ENCODE measurements at places on chromosomes 1 and 21. TPM values are rescaled to one million over a fixed set of nuclear protein-coding genes. Genes with fewer than 3 reads are reported as not detected.

GRCh38 chr1:80170811-80171485 is 1164.4 kb upstream of the ADGRL4 start:
- no peak for DNase-seq

DNA sequence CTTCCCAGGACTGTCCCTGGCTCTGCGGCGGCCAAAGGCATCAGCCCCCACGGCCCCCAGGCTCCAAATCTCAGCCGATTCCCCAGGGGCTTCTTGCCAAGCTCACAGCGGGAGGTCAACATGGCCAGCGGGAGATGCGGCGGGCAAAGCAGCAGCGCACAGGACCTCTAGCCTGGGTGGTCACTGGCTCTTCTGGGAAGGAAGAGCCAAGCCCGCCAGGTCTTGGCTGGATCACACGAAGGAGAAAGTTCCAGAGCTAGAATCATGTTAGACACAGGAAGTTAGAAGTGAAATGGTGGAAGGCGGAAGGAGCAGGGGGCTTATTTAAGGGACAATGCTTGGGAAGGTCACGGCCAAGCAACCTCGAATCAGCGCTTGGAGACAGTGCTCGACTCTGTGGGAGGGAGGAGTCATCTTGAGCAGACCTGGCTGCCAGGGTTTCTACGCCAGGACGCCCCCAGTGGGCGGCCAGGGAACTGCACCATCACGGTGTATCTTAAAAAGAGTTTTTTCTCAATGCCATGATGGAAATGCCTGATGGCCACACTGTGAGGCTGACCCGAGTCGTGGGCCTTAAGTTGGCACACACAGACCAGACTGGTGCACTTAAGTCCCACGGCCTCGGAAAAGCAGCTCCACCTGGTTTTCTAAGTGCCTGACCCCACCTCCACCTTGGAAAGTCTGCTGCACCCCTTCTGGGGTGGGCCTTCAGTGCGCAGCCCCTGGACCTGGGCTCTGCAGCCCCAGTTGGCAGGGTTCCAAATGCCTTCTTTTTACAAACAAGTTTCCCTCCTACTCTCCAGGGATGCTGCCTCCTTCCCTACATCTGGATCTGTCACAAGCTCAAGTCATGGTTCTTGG is 29.3 kb downstream of the SLC66A1 start:
- DNase-seq = peak; percentile 33

- no peak for DNase-seq
Measured at GRCh38 chr1:9689011-9689706, 37.6 kb downstream of the PIK3CD start.

DNA sequence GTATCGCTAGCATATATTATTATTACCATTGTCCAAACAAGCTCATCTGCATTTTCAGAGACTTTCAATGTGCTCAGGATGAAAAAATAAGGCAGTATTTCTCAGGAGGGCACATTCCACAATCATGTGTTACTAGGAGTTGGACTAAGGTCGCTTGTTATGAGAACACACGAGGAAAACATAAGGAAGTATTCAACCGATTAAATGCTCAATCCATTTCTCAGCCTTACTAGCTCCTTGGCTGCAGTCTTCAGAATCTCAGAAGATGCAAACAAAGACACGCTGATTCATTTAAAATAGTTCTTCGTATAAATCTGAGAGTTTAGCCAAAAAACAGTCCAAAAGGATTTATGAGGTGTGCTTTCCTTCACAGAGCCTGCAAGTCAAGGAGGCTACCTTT is 82.0 kb upstream of the JAK1 start:
- no peak for DNase-seq

- no peak for DNase-seq
Measured at GRCh38 chr1:201585093-201585483, 46.2 kb downstream of the NAV1 start.

DNA sequence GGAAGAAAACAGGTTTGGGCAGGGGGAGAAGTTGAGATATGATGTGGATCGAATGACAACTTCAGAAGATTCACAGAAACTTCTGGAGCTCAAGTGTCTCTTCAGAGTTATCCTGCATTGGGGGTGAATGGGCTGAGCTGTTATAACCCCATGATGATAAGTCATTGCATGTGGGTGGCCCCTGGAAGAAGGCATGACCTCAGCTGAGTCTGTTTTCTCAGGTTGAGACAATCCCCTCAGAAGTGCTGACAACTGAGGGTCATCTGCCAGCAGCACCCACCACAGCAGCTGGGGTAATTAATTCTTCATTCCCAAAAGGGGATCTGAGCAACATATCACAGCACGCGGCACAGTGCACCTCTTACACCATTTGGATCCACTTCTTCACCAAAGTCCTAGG is 138.6 kb upstream of the CAMK1G start:
- no peak for DNase-seq

DNA sequence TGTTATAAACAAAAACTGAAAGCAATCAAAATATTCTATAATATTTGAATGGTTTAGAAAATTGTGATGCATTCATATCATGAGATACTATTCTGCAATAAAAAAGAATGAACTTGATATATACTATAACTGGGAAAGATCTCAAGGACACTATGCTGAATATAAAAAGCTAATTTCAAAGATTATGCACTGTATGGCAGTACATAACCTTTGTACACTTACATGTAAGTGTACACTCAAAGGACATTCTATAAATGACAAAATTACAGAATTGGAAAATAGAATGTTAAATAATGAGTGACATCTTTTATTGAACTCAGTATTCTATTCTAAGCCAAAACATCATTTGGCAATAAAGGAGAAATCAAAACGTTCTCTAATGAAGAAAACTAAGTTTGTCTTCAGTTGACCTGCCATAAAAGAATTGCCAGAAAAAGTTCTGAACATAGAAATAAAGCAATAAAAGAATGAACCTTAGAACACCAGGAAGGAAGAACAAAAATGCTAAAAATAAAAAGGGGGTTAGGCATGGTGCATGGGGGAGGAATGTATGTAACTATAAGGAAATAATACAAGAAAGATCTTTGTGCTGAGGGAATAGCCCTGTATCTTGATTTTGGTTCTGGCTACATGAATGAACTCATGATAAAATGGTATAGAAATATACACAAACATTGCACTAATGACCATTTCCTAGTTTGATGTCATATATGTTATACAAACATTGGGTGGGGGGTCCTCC is 519.7 kb downstream of the NEGR1 start:
- no peak for DNase-seq

GRCh38 chr1:59553371-59553770 is 256.5 kb downstream of the FGGY start:
- DNase-seq = no peak

- no peak for DNase-seq
Measured at GRCh38 chr1:166089804-166090203, 77.0 kb downstream of the FAM78B start.

Gene EFNA3
- polyA plus RNA-seq = 0.51 TPM

Gene LAMC2
- polyA plus RNA-seq = 1.6 TPM

Gene OR2T33
- polyA plus RNA-seq = not detected

All from AG04450 (cell line).